ENCODE measurements at places on chromosomes 12 and 14.

DNA sequence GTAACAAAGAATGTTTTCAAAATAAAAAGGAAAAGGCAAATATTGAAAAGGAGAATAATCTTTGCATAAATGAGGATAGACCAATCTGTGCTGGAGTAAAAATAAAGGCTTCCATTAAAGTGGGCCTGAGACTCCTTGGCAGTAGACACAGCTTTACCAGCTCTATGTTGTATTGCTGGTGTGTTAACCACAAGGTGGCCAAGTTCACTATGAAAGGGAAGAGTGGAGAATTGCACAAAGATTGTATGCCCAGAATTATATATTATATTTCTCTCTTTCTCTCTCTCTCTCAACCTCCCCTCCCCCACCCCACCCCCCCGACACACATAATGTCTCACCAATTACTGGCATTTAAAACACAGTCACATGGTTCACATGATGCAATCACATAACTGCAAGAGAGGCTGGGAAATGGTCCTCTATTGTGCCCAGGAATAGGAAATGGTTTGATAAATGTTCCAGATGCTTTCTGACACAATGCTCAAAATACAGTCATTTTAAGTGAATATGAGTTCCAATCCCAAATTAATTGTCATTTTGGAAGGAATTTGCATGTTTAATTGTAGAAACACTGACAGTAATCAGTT is 222.6 kb upstream of the SYT1 start:
- DNase-seq = no peak

GRCh38 chr12:12641650-12642049 is 30.0 kb downstream of the CREBL2 start:
- DNase-seq = no peak

GRCh38 chr12:113392988-113393579 is 10.6 kb downstream of the SDS start:
- no peak for DNase-seq

DNA sequence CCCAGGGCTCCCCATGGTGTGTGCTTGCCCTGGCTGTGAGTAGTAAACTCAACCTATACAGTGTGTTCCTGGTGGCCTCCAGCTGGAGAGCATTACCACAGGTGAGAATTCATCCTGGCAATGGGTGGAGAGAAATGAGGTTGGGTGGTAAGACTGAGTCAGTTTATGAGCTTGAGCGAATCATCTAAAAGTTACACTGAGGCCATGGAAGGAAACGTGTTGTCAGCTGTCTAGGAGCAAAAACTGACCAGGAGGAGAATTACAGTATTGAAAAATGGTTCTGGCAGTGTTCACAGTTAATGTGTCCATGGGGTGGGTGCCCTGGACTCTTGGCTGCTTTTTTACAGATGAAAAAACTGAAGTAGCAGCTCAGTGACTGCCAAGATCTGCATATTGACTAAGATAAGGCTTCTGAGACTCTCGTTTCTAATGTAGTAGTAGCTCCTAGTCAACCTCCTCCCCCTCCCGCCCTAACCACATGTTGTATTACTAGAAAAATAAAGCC is 202.0 kb upstream of the AMIGO2 start:
- DNase-seq = peak; percentile 21

DNA sequence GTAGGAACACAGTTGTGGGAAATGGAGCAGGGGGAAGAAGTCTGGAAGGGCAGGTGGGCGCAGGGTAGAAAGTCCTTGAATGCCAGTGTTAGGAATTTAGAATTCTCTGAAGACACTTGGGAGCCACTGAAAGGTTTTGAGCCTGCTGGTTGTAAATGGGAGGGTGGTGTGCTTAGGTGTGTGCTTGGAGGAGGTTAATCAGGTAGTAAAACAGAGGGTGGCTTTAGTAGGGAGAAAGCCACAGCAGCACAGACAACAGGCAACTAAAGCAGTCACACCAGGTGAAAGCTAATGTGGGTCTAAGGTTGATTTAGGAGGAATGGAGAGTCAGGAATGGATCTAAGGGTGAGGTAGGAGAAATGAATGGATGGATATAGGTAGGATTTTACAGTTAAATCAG is 385.0 kb downstream of the ZFP36L1 start:
- no peak for DNase-seq

DNA sequence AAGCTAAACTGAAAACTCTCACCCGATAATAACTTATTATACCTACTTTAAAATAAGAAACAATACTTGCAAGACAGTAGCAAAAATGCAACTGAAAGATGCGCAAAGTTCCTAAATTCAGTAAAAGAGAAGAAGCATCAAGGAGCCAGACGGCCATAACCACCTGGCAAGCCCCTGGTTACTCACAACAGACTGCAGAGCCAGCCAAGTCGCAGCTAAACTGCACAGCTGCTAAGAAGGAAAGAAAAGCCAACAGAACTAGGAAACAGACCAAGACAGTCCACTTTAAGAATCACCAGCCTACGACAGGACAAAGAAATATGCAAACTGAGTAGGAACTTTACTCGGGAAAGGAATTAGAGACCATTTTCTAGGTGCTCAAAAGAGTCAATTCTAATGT is 127.9 kb downstream of the TMTC1 start:
- DNase-seq = no peak

Measured in stimulated activated CD4-positive, alpha-beta T cell treated with anti-CD3 and anti-CD28 coated beads, Interleukin-2, amount 100 ng/mL, for 48 hours (primary cell).